Stimulated activated CD8-positive, alpha-beta memory T cell treated with anti-CD3 and anti-CD28 coated beads, Interleukin-12 subunit alpha, Interleukin-12 subunit beta, amount 100 ng/mL, for 4 hours (primary cell): ENCODE measurements at places on chromosomes 12 and 14.
A peak's percentile ranks its signal among the peaks of the same experiment; 100 is the strongest.

GRCh38 chr12:55817345-55818139, at the start of the genes ORMDL2 and SARNP:
ORMDL2 (plus strand) TSS chr12:55818041; CDS start chr12:55819000, 959 bp downstream.
SARNP (minus strand) TSS chr12:55817724; CDS start chr12:55817701, 23 bp downstream.
- DNase-seq, result peak; percentile 88

- no peak for DNase-seq
Measured at GRCh38 chr12:22684140-22685118, 59.5 kb downstream of the ETNK1 start.

GRCh38 chr14:104209985-104210816, 71.8 kb downstream of the KIF26A start:
- DNase-seq, result no peak

GRCh38 chr12:54216797-54217661, 28.2 kb upstream of the SMUG1 start:
- peak; percentile 66 for DNase-seq

DNA sequence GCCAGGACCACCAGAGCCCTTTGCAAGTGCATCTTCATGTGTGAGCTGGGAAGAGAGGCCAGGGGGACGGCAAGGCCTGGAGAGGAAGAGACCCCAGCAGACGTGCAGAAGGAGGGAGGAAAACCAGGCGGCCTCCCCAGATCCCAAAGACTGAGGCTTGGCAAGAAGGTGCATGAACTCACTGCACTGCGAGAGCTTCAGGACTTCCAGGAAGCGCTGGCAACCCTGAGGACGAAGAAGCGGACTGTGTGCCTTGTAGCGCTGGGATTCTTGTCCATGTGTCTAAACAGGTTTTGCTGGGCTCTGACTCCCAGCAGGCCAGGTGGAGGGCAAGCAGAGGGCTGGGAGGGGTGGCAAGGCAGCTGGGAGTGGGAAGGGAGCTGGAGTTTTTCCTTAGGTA, 939 bp downstream of the TGFB3 start:
- DNase-seq, result no peak

DNA sequence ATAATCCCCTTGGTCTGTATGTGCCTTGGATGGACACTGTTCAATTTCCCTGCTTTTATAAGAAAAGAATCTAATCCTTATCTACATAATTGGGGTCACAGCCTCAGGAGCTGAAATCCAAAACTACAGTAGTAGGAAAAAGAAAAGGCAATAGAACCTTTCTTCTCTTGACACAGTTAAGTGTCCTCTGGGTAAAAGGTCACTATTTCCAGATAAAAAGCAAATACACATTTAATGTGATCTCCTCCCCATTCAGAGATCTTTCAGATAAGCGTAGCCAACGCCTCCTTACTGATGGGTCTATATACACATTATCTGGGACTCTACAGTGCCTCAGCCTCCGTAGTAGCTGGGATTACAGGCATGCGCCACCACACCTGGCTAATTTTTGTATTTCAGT, 73.4 kb downstream of the CLIP1 start:
- DNase-seq, result no peak

DNA sequence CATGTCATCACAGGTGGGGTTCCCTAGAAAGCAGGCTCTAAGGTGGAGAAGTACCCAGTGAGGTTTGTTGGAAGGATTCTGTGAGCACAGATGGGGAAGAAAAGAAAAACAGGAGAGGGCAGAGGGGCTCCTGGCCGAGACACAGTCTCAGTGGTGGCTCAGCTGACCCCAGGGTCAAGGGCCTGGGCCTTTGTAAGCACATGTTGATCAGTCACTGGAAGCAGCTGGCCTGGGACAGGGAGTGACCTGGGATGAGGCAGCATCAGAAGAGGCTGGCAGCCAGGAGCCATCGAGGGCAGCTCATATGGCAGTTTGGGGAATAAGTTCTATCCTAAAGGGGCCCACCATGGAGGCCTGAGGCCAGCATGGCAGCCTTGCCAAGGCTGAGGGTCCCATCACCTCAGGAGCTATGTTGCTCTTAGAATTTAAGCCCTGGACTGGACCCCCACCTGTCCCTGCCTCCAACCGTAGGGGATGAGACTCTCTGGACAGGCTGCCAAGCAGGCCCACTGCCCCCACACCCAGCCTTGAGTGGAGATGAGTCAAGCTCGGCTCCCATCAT, 6.3 kb upstream of the TMEM179 start:
- no peak for DNase-seq

GRCh38 chr14:36361210-36361853, 40.9 kb upstream of the MBIP start:
- no peak for DNase-seq

DNA sequence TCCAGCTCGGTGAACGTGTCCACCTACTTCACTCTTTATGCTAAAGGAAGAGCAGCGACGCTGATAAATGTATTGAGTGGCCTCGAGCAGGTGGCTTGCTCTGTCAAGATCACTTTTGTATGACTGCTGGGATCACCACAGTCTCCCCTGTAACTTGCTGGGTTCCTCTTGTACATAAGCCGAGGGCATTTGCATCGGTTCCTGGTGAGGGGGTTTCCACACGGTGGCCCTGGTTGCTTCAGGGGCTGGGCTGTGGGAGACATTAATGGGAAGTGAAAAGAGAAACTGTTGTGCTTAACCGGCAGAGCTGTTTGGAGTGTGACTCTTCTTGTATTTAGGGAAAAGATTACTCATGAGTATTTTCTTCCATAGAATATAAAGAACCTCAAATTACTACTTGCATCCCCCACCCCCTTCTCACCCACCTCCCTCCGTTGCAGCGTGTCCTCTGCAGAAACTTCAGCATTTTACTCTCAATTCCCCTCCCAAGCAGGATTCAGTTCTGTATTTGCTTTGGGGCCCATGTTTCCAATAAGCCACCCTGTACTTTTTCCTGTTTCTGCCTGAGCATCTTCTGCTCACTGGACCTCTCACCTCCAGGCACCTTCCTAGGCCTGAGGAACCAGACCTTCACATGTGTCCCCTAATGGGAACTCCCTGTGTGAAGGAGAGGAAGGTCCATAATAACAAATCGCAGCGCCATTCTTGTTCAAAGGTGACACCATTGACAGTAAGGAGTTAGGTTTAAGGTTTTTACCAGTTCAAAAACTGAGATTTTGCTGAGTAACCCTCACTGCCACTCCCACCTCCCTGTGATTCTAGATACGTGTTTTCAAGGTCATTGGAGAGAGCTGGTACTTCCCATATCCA, 187.0 kb downstream of the ETV6 start:
- no peak for DNase-seq

- no peak for DNase-seq
Measured at GRCh38 chr14:73468828-73469375, 10.6 kb upstream of the NUMB start.

GRCh38 chr14:86420131-86420530, 890.2 kb downstream of the FLRT2 start:
- no peak for DNase-seq

GRCh38 chr12:13534645-13535398, 338.3 kb downstream of the EMP1 start:
- no peak for DNase-seq

DNA sequence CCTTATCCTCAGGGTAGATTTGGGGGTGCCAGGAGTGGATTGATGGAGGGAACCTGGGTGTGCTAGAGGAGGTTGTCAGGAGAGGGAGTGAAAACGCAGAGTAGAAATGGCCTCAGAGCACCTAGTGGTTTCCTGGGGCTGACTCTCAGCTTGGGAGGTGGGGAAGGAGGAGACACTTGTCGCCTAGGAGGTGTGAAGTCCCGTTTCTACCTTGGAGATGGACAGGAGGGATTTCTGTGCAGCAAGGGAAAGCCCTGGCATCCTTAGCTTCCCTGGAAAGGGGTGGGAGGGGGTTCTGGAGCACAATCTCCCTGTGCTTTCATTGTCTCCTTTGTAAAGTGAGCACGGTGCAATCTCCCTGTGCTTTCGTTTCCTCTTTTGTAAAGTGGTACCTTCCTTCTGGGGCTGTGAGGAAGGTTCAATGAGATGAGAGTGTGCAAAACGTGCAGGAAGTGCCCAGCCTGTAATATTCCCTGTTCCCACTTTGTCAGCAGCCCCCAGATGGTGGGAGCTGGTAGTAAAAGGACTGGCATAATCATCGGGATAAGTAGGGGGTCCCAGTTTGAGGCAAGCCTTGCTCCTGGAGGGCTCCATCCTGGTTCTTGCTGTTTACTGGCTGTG, 1.6 kb downstream of the OAS3 start:
- no peak for DNase-seq

- DNase-seq, result no peak
Measured at GRCh38 chr14:75339059-75339458, 60.4 kb downstream of the FOS start.

- DNase-seq, result no peak
Measured at GRCh38 chr12:80590085-80590484, 117.3 kb upstream of the MYF6 start.

GRCh38 chr14:70858641-70859040, 48.6 kb upstream of the PCNX1 start:
- DNase-seq, result no peak

DNA sequence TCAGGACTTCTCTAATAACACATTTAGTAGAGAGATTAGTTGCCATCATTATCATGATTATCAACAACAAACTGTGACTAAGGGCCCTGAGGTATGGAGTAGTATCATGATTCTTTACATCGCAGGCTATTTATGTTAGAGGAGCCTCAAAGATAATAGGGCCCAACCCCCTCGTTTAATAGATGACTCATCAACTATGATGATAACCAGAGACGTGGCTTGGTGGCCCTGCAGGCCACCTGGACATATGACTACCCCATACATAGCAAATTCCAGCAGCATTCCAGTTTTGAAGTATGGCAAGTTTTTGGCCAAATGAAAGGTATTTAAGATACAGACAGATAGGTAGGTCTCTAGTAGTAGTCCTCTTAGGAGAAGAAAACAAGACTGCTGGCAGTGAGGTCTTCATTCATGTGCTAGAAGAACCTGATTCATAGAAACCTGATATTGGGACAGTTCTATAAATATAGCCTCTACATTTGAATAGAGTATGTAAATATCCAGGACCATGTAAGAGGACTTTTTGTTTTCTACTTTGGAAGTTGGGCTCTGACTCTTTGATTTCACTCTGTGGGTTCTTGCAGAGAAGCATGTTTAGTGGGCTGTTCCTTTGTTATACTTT, 5.6 kb downstream of the RIC8B start:
- no peak for DNase-seq
